ENCODE measurements at places on chromosomes 12 and 14.

DNA sequence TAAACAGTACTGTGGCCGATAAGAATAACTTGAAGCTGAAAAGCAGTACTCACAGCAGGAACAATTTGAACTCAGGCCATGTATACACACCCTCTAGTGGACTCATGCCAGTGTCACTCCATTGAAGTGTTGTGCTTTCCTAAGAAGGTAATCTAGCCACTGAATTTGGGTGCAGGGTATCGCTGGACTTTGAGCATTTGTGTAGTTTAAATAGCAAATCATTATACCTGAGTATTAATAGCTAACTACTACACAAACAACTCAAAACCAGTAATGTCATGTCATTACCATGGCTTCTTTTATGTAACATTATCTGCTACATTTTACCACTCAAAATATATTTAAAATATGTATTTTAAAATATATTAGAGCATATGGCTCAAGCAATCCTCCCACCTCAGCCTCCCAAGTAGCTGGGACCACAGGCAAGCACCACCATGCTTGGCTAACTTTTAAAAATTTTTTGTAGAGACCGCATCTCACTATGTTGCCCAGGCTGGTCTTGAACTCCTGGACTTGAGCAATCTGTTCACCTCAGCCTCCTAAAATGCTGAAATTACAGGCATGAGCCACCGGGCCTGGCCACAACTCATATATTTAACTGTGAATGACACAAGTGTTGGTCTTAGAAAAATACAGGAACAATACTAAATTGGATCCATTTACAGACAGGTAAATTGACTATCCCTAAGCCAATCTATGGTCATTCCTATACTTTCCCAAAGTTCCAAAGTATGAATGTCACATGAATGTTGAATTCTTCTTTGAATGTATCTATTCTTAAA is 25.6 kb upstream of the ARID4A start:
- DNase-seq: no peak

- DNase-seq: peak; percentile 29
Observed at GRCh38 chr14:90140298-90140955, 78.6 kb downstream of the KCNK13 start.

GRCh38 chr14:64825509-64825908 is 54.2 kb downstream of the SPTB start:
- DNase-seq: no peak

- DNase-seq: peak; percentile 72
Observed at GRCh38 chr12:52020539-52021336, 14.0 kb downstream of the TAMALIN start.

DNA sequence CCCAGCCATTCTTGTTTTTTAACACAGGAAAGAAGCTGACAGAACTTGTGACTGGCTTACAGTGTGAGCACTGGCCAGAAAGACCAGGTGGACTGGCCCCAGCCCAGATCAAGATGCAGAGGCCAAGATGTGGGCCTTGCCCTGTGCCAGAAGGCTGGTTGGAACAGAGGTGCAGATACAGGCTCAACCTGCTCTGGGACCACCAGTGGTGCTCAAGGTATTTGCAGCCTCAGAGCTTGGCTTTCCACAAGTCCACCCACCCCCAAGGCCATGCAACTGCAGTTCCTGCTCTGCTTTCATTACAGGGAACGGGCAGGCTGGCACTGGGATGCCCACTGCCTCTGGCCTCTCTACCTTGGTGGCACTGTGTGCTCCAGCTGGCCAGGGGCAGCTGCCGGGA is 23.3 kb downstream of the ZFC3H1 start:
- no peak for DNase-seq

All from NCI-H2171 treated with DMSO at 0.1 percent for 48 hours (cell line).